Keratinocyte (primary cell): ENCODE measurements at places on chromosomes 16 and 17. TPM values are rescaled to one million over a fixed set of nuclear protein-coding genes. Genes with fewer than 3 reads are reported as not detected.

GRCh38 chr16:69619514-69619913, 53.7 kb downstream of the NFAT5 start:
- peaks cover 2% of the 10 kb centered on the region for H3K4me1 ChIP-seq
- H3K27me3 ChIP-seq, result no peaks in the 10 kb centered on the region
- no peak for DNase-seq
- H3K27ac ChIP-seq, result no peak overlapping the region
- H3K36me3 ChIP-seq, result peaks cover 4% of the 10 kb centered on the region

DNA sequence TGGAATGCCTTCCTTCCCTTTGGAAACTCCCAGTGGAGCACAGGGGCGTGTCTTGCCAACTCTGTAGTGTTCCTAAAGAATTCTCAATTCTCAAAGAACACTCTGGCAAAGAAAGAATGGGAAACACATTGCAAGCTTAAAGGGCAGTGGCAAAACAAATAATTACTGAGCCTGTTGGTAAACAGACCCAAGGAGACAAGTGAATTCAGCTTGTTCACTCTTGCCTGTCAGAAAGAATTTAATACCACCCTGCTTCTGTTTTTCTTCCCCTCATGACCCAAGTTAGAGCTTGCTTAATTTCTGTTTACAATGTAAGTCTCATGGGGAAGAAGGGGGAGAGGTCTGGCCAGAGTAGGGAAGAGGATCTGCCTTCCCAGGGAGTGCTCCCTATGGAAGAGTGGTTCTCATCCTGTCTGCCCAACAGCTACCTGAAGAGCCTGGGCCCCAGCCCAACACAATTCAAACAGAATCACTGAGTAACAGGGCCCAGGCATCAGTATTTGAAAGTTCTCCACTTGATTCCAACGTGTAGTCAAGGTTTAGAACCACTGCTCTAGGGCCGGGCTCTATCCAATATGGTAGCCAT, 386.0 kb downstream of the SLC39A11 start:
- H3K4me3 ChIP-seq, result no peak overlapping the region
- DNase-seq, result no peak
- peaks cover 23% of the 10 kb centered on the region for H3K4me1 ChIP-seq
- H3K36me3 ChIP-seq, result peaks cover 4% of the 10 kb centered on the region
- no peak overlapping the region for H3K27ac ChIP-seq

SLC25A10 gene
- 12.7 to 18.0 TPM (median 15.9 TPM) in 3 replicates for polyA plus RNA-seq

COL1A1 gene
- polyA plus RNA-seq, result 0.55 to 2.3 TPM (median 1.4 TPM) in 3 replicates

ZG16B gene
- 1.7 to 2.6 TPM (median 2.1 TPM) in 3 replicates for polyA plus RNA-seq

PDILT gene
- polyA plus RNA-seq, result not detected in 3 replicates

DNA sequence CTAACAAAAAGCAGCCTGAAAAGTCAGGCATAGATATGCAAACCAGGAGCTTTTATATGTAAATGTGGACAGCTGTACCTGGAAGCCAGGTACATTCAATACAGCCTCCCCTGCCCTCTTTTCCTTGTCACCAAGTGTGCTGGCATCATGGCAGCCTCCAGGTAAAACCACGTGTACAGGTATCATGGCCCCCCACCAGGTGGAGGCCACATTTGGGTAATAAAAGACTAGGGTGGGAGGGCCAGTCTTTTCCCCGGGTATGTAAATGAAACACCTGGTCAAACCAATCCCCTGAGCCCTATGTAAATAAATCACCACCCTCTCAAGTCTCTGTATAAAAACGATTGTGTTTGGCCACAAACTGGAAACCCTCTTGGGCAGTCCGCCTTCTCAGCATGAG, 226.4 kb upstream of the GOT2 start:
- no peaks in the 10 kb centered on the region for H3K4me1 ChIP-seq
- no peaks in the 10 kb centered on the region for H3K36me3 ChIP-seq
- H3K4me3 ChIP-seq, result no peak overlapping the region

HAP1 gene
- 0.95 to 2.3 TPM (median 1.6 TPM) in 3 replicates for polyA plus RNA-seq

CCDC200 gene
- polyA plus RNA-seq, result not detected in 3 replicates

KRT33A gene
- polyA plus RNA-seq, result 0.14 TPM in 1 of 3 replicates, not detected in the others

MRM1 gene
- polyA plus RNA-seq, result 3.7 to 5.4 TPM (median 3.8 TPM) in 3 replicates

EMC8 gene
- polyA plus RNA-seq, result 37.5 to 50.3 TPM (median 38.5 TPM) in 3 replicates

CCL1 gene
- not detected in 3 replicates for polyA plus RNA-seq

DNA sequence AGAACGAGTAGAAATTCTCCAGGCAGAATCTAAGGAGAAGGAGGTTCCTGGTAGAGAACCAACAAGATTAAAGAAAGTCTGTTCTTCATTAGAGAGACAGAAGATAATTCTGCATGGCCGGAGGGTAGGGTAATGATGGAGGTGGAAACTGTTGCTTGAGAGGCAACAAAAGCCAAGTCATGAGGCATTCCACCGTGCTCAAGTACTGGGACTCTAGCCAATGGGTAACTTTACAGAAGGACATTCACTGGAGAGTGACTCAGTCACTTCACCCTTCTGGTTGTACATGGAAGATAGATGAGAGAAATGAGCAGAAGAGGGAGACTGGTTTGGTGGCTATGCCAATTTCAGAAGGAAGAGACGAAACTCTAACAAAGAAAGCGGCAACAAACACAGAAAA, 53.6 kb upstream of the ANKFN1 start:
- H3K36me3 ChIP-seq, result no peaks in the 10 kb centered on the region
- H3K4me3 ChIP-seq, result no peak overlapping the region
- H3K27ac ChIP-seq, result no peak overlapping the region
- H3K4me1 ChIP-seq, result no peaks in the 10 kb centered on the region
- DNase-seq, result no peak
- no peaks in the 10 kb centered on the region for H3K27me3 ChIP-seq
